NCI-H774 (cell line): ENCODE measurements at places on chromosomes 12 and 14.

- DNase-seq: no peak
Measured at GRCh38 chr12:10158406-10158805, 13.5 kb downstream of the OLR1 start.

GRCh38 chr14:22926316-22926715, 2.9 kb downstream of the PRMT5 start:
- DNase-seq: no peak

- no peak for DNase-seq
Measured at GRCh38 chr12:116210762-116211161, 66.7 kb downstream of the MED13L start.

DNA sequence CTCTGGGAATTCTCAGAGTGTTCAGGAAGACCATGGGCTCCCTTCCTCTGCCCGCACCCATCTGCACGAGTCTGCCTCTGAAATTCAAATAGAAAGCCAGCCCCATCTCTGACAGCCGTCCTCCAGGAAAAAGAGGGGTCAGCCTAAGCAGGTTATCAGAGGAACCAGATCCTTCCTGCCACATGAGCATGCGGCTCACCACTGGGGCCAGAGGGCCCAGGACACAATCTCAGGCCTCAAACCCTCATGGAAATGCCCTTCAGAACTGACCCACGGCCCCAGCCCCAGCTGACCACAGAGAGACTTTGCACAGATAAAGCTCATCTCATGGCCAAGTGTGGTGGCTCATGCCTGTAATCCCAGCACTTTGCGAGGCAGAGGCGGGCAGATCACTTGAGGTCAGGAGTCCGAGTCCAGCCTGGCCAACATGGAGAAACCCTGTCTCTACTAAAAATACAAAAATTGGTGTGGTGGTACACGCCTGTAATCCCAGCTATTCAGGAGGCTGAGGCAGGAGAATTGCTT, 23.2 kb downstream of the PXN start:
- no peak for DNase-seq

- peak; percentile 99 for DNase-seq
Measured at GRCh38 chr12:123365025-123365917, 624 bp upstream of the SBNO1 start.

GRCh38 chr12:127421614-127422013, 845.4 kb upstream of the TMEM132C start:
- no peak for DNase-seq

- DNase-seq: no peak
Measured at GRCh38 chr14:80776657-80777056, 164.9 kb downstream of the CEP128 start.

GRCh38 chr12:118575730-118576129, 199.4 kb downstream of the SUDS3 start:
- no peak for DNase-seq

- DNase-seq: no peak
Measured at GRCh38 chr12:57609101-57609780, 2.0 kb upstream of the ARHGEF25 start.

GRCh38 chr12:31371256-31371620, 45.3 kb upstream of the SINHCAF start:
- no peak for DNase-seq
